ENCODE measurements at places on chromosomes 5 and 9. TPM values are rescaled to one million over a fixed set of nuclear protein-coding genes. Genes with fewer than 3 reads are reported as not detected.

The CTSV gene
- total RNA-seq: 13.0 TPM

The OCLN gene
- total RNA-seq: 14.8 TPM

The IL4 gene
- not detected for total RNA-seq

The ANKRD34B gene
- total RNA-seq: 0.17 TPM

The LHX6 gene
- 2.4 TPM for total RNA-seq

The TRIM36 gene
- total RNA-seq: 1.8 TPM

The TMEM215 gene
- not detected for total RNA-seq

The NSMF gene
- 41.9 TPM for total RNA-seq

The SLC34A1 gene
- total RNA-seq: not detected

The ENC1 gene
- total RNA-seq: 4.9 TPM

The ANKRD18A gene
- total RNA-seq: 8.7 TPM

The RORB gene
- not detected for total RNA-seq

The PTBP3 gene
- 43.7 TPM for total RNA-seq

The TICAM2 gene
- total RNA-seq: 1.6 TPM

The CARTPT gene
- total RNA-seq: not detected

The HDHD3 gene
- 23.0 TPM for total RNA-seq

The GPX8 gene
- total RNA-seq: 34.2 TPM

The SMIM33 gene
- not detected for total RNA-seq

The STC2 gene
- total RNA-seq: 37.3 TPM

The DBH gene
- total RNA-seq: not detected

The PCDHA9 gene
- total RNA-seq: not detected

The NR5A1 gene
- 0.09 TPM for total RNA-seq

The AMACR gene
- total RNA-seq: 15.7 TPM

The LECT2 gene
- not detected for total RNA-seq

The JMY gene
- total RNA-seq: 3.6 TPM

The FAM221B gene
- total RNA-seq: not detected

The FGD3 gene
- 0.93 TPM for total RNA-seq

The PTTG1 gene
- 188 TPM for total RNA-seq

The CREB3 gene
- total RNA-seq: 55.6 TPM

The ARSI gene
- 34.3 TPM for total RNA-seq

The TRIM23 gene
- total RNA-seq: 10.2 TPM

The DMRTA1 gene
- 0.53 TPM for total RNA-seq

The SLC25A2 gene
- not detected for total RNA-seq

The IRGM gene
- total RNA-seq: 0.18 TPM

The PCDHGB2 gene
- total RNA-seq: not detected

The F2R gene
- total RNA-seq: 53.0 TPM

The MXD3 gene
- total RNA-seq: 19.0 TPM

The EPB41L4A gene
- total RNA-seq: 2.5 TPM

The ZNF462 gene
- total RNA-seq: 3.3 TPM

The PHYHD1 gene
- 0.24 TPM for total RNA-seq

The PRDM9 gene
- not detected for total RNA-seq

The MYMK gene
- not detected for total RNA-seq

The NADK2 gene
- 11.1 TPM for total RNA-seq

The CCL21 gene
- total RNA-seq: not detected

The TRIM7 gene
- 29.9 TPM for total RNA-seq

The REEP5 gene
- 168 TPM for total RNA-seq

The ARL10 gene
- total RNA-seq: 0.86 TPM

The FAM200C gene
- 1.6 TPM for total RNA-seq

The ARAP3 gene
- total RNA-seq: 4.2 TPM

The CRHBP gene
- total RNA-seq: 0.16 TPM

The FAM153A gene
- total RNA-seq: not detected

The ADCY2 gene
- not detected for total RNA-seq

The FRRS1L gene
- 0.15 TPM for total RNA-seq

The FOXI1 gene
- total RNA-seq: not detected

The NUDCD2 gene
- total RNA-seq: 28.4 TPM

The GABRP gene
- total RNA-seq: not detected

The USP20 gene
- total RNA-seq: 4.1 TPM

The ZMAT2 gene
- total RNA-seq: 81.9 TPM

All from A549 treated with Hydrocortisone at 1 μM for 4 hours (cell line).